ENCODE measurements at places on chromosomes 3 and 15.

GRCh38 chr3:153051427-153052095 is 110.5 kb upstream of the RAP2B start:
- no peak for DNase-seq

DNA sequence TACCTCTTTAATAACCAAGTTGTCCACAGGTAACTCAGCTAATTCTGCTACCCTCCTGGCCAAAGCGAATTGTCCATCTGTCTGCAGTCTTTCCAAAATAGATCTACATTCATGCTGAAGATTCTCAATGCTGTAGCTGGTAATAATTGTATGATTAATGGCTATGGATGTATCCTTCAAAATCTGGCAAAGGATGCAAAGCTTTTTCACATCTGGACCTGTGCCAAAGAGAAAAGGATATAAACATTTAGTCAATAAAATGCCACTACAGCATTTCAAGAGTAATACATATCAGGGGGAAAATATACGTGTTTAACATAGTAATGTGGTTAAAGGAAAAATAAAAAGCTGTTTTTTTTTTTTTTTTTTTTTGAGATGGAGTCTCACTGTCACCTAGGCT is 48.7 kb downstream of the EIF3J start:
- DNase-seq = no peak

DNA sequence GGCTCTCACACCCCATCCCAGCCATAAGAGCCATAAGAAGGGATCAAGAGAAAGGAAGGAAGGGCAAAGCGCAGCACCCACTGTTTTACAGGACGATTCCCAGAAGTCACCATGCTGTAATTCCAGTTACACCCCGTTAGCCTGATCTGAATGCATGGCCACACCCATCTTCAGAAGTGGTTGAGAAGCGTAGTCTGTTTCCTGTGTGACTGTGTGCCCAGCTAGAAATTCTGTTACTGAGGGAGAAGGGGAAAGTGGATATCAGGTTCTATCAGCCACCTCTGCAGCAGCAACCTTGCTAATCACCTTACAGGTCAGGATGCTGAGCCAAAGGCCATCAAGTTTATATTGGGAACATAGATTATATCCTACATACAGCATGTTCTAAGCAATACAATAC is 260.0 kb downstream of the ABHD5 start:
- DNase-seq = no peak

GRCh38 chr3:175267121-175267531 is 408.0 kb downstream of the NAALADL2 start:
- DNase-seq = no peak

GRCh38 chr3:21705769-21706168 is 45.2 kb downstream of the ZNF385D start:
- no peak for DNase-seq

DNA sequence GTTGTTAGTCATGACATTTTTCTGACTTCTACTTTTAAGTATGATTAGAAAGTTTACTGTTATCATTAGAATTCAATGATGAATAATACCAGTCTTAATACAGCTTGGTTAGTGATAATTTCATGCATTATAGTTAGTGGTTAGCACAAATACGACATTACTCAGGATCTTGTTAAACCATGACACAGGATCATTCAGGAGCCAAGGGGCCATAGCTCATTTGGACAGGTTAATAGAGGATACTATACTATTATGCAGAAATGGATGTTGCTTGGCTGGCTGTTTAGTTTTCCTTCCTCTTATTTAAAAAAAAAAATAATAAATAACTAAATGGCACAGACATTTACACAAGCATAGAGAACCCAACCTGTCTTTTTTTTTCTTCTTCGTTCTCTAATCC is 55.5 kb downstream of the NSUN3 start:
- no peak for DNase-seq

DNA sequence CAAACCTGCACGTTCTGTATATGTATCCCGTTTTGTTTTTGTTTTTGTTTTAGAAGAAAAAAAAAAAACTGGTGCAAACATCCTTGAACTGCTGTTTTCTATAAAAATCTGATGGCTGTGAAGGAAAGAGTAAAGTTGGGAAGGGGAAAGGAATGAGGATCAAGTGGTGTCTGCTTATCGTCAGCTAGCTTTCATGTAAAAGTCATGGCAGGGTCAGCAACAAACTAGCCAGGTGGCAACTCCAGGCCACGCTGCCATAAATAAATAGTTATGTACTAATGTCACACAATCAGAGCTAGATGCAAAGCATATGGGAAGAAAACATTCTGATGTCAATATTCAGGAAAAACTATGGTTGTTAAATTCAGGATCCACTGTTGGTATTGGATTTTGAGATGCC is 2.3 kb upstream of the CDIN1 start:
- no peak for DNase-seq

DNA sequence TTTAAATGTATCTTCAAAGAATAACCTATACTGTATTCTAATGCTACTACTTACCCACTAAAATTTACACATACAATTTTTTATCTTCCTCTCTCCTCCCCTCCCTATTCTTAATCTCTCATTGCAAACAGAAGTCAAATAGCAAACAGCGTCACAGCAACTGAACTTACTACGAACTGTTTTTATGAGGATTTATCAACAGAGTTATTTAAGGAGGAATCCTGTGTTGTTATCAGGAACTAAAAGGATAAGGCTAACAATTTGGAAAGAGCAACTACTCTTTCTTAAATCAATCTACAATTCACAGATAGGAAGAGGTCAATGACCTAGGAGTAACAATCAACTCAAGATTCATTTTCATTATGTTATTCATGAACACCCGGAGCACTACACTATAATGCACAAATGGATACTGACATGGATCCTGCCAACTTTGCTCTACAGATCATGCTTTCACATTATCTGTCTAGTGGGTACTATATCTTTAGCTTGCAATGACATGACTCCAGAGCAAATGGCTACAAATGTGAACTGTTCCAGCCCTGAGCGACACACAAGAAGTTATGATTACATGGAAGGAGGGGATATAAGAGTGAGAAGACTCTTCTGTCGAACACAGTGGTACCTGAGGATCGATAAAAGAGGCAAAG is 984 bp downstream of the FGF7 start:
- DNase-seq = no peak

DNA sequence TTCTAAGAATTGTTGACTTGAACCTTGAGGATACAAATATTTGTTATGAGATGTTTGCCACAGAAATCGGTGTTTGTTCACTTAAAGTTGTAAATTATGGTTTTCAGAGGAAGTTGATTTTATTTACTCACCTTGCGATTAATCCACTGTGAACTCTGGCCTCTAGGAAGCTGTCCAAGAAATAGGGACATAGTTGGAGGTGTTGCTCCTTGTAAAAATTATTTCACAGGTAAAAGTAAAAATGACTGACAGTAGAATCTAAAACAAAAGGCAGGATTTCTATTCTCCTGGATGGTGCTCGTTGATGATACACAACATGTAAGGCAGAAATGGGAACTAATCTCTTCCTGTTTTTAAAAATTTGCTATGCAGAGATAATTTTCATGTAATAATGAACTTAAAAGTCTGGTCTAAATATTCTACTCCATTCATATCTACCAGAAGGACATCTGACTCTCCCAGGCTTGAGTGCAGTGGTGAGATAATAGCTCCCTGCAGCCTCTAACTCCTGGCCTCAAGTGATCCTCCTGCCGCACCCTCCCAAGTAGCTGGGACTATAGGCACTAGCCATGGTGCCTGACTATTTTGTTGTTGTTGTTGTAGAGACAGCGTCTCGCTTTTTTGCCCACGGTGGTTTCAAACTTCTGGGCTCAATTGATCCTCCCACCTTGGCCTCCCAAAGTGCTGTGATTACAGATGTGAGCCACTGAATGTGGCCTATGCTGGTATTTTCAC is 17.1 kb upstream of the LZTFL1 start:
- DNase-seq = no peak

Measured in CD4-positive, alpha-beta T cell treated with Interleukin-6 for 4 hours (primary cell).